Thyroid gland (tissue), 4 donors: ENCODE measurements at places on chromosomes 1 and 21.

GRCh38 chr1:110746644-110747259 lies 72.0 kb upstream of the KCNA3 start:
- no peaks in the 10 kb centered on the region for H3K27me3 ChIP-seq
- H3K4me1 ChIP-seq = no peaks in the 10 kb centered on the region
- DNase-seq = peak; percentile 18
- no peak overlapping the region for H3K4me3 ChIP-seq

- peak overlapping the region; percentile 80 for H3K27ac ChIP-seq
- H3K36me3 ChIP-seq = no peaks in the 10 kb centered on the region
- H3K27me3 ChIP-seq = no peaks in the 10 kb centered on the region
Measured at GRCh38 chr21:37564341-37564923, 197.9 kb downstream of the DYRK1A start.

GRCh38 chr1:3360646-3361257 lies 93.7 kb upstream of the ARHGEF16 start:
- no peak overlapping the region for H3K4me3 ChIP-seq
- H3K36me3 ChIP-seq = no peaks in the 10 kb centered on the region
- DNase-seq = peak; percentile 95
- H3K27ac ChIP-seq = peak overlapping the region; percentile 92
- peaks cover 65% of the 10 kb centered on the region for H3K4me1 ChIP-seq

- peaks cover 29% of the 10 kb centered on the region for H3K4me1 ChIP-seq
- no peaks in the 10 kb centered on the region for H3K36me3 ChIP-seq
- peak; percentile 42 for DNase-seq
- peak overlapping the region; percentile 90 for H3K27ac ChIP-seq
Measured at GRCh38 chr1:14304381-14304865, 294.1 kb upstream of the KAZN start.

GRCh38 chr1:66535061-66535460 lies 1.1 kb downstream of the SGIP1 start:
- H3K27ac ChIP-seq = peak overlapping the region; percentile 29
- no peaks in the 10 kb centered on the region for H3K27me3 ChIP-seq
- no peak for DNase-seq
- peaks cover 28% of the 10 kb centered on the region for H3K4me1 ChIP-seq

GRCh38 chr1:155940993-155941844 lies at the start of gene RXFP4:
RXFP4 (plus strand) TSS chr1:155941638; CDS start chr1:155941710, 72 bp downstream.
- no peaks in the 10 kb centered on the region for H3K36me3 ChIP-seq
- DNase-seq = peak; percentile 46

- no peaks in the 10 kb centered on the region for H3K27me3 ChIP-seq
- H3K4me3 ChIP-seq = no peak overlapping the region
- H3K4me1 ChIP-seq = peaks cover 13% of the 10 kb centered on the region
Measured at GRCh38 chr1:45033356-45033755, 21.3 kb downstream of the UROD start.
